Activated naive CD8-positive, alpha-beta T cell treated with anti-CD3 and anti-CD28 coated beads, Interleukin-2, amount 50 U/mL, for 24 hours (primary cell): ENCODE measurements at places on chromosomes 7 and 10.

GRCh38 chr7:142832417-142832816 is 22.5 kb upstream of the EPHB6 start:
- DNase-seq = no peak

GRCh38 chr10:131670341-131670740 is 230.5 kb upstream of the PPP2R2D start:
- no peak for DNase-seq

DNA sequence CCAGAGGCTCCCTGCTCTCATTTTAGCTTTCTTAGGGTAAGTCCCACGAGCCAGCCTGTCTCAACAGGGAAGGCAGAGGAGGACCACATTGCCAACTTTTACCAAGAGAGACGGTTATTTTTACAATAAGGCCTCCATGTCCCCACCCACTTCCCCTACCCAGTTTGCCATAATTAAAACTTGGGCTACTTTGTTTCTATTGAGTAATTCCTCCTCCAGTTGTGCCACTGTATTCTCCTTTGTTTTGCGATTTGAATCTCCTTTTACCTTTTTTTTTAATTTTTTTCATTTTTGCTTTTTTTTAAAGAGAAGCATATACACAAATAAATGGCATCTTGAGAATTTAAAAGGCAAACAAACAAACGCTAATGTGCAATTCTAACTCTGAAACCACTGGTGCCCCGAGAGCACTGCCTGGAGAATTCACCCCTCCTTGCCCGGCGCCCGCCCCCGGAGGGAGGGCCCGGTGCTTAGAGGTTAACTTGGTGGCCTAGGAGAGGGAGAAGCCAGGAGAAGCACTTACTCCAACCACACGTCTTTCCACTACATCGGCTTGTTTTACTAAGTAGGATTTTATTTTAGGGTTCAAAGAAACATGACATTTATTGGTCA is 282.3 kb downstream of the USP6NL start:
- no peak for DNase-seq

DNA sequence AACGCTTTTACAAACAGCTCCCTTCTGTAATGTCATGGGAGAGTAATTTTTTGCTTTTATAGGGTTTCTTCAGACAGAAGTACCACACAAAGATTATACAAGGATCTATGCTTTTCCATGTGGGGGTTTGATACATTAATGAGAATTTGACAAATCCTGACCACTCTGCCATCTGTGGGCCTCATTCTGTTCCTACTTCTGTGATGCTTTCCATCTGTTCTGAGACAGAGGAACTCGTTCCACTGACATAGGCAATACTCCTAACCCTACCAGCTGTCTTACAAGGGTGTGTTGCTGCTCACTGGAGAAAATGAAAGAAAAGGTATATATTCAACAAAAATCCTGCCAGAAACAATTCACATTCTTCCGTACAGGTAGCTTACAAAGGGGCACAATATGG is 59.4 kb upstream of the NAMPT start:
- DNase-seq = no peak

GRCh38 chr7:107643407-107643806 is 17.2 kb upstream of the SLC26A4 start:
- DNase-seq = no peak

GRCh38 chr7:84123965-84124547 is 70.5 kb downstream of the SEMA3A start:
- no peak for DNase-seq

DNA sequence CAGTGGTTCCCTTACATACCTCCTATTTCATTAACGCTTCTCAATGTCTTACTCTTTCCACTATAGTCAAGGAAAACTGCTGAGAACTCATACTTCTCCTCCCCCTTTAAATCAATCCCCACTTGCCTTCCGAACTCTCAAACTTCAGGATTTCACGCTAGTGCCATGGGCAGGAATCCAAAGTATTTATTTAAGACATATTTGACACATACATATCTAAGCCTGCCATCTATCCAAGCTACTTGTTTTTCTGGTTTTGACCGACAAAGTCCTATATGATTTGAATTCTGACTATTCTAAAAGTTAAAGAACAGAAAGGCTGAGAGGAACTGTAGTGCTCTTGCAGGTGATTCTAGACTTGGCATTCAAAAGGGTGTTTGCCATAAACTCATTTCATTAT is 51.8 kb downstream of the CCDC6 start:
- no peak for DNase-seq

GRCh38 chr7:99196536-99197258 is 11.2 kb downstream of the KPNA7 start:
- no peak for DNase-seq

DNA sequence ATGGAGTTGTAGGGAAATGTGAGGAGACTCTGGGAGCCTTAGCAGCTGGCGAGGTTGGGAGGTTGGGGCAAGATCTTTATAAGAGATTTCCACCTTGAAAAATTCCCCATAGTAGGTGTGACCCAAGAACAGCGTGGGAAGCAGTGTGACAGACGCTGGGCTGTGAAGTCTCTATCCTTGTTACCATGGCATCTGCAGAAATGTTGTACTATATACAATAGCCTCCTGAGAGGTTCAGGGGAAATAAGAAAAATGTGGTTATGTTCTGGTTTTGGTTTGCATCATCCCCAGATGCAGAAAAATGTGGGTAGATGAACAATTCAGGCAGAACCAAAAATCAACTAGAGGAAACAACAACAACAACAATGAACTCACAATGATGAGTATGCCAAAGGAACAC is 498.6 kb downstream of the SH2D4B start:
- no peak for DNase-seq

- DNase-seq = no peak
Measured at GRCh38 chr10:131833446-131834080, 67.2 kb upstream of the PPP2R2D start.

DNA sequence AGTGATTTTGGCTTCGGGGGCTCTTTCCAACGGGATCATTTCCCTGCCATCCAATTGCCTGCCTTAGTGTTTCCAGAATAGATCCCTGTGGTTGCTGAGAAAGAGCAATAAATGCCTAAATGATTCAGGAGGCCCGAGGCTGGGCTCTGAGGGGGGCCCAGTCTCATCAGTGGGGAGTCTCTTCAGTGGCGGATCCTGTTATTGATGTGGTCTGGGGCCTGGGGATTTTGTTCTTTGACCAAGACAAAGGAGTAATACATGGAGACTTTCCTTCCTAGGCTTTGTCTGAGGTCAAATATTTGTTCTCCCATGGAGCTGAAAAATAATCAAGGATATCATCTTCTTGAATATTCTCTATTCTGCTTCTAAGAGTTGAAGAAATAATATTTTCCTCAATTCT is 40.8 kb downstream of the TAS2R41 start:
- no peak for DNase-seq

- no peak for DNase-seq
Measured at GRCh38 chr10:27190508-27190907, 35.4 kb downstream of the MASTL start.

DNA sequence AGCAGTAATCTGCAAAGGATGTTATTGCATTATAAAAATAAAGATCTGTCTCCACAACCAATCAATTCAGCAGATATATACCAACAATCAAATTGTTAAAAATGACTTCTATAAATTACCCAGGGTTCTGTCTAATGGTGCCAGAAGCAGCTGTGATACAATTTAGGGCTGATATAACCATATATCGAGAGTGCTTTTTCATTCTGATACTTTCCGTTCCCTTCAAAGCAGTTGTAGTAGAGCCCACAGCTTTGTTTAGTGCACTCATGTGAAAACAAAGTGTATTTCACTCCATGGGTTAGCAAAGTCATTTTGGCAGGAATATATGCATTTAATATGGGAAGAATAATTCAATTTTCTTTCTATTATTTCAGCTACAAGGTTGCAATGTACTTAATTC is 83.1 kb upstream of the CHCHD3 start:
- no peak for DNase-seq

- no peak for DNase-seq
Measured at GRCh38 chr10:3395458-3395861, 222.9 kb upstream of the PITRM1 start.

DNA sequence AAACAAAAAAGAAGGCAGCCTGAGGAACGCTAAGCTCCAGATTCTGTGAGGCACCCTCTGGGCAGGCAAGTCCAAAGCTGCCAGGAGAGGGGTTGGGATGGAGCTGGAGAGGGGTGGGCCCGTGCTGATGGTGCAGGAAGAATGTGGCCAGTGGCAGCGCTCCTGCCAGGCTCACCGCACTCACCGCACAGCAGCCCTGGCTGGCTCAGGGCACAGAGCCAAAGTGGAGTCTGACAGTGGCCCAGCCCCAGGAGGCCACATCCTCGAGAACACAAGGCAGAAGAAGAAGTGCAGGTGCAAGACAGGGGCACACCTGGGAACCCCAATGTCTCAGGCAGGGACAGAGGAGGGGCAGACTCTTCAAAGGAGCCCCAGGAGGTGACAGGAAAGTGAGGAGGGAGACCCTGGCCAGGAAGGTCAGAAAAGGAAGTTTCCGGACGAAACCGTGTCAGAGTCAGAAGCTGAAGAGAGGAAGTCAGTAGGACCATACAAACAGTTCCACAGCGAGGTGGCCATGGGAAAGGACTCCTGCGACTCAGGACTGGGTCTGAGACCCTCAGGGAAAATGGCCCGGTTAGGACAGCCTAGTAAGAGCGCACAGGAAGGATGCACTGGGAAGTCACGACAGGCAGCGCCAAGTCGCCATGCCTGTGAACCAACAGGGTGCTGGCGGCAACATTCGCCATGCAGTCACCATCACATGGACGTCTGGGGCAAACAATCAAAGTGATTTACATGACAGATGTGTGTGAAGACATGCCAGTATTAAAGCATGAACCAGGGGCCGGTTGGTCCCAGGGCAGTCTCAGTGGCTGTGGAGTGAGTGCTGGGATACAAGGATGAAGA is 54.4 kb downstream of the COBL start:
- no peak for DNase-seq

- no peak for DNase-seq
Measured at GRCh38 chr7:2009541-2010001, 223.2 kb downstream of the MAD1L1 start.

DNA sequence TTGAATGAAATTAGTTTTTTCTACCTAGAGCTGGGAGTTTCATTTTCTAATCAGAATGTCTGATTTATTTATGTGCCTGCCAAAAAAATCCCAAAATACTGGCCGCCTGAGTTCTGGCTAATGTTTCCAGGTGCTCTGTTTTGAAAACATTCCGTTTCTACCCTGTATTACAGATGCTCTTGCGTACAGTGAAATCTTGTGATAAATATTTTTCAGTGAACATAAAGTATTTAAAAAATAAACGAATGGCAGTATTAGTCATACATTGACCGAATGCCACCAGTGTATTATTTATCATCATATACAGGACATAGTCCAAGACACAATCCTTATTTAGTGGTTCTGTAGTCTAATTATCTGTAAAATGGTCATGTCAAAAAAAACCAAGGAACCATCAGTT is 102.8 kb downstream of the KAT6B start:
- no peak for DNase-seq

- peak; percentile 6 for DNase-seq
Measured at GRCh38 chr10:37865957-37866803, 8.8 kb upstream of the ZNF248 start.

DNA sequence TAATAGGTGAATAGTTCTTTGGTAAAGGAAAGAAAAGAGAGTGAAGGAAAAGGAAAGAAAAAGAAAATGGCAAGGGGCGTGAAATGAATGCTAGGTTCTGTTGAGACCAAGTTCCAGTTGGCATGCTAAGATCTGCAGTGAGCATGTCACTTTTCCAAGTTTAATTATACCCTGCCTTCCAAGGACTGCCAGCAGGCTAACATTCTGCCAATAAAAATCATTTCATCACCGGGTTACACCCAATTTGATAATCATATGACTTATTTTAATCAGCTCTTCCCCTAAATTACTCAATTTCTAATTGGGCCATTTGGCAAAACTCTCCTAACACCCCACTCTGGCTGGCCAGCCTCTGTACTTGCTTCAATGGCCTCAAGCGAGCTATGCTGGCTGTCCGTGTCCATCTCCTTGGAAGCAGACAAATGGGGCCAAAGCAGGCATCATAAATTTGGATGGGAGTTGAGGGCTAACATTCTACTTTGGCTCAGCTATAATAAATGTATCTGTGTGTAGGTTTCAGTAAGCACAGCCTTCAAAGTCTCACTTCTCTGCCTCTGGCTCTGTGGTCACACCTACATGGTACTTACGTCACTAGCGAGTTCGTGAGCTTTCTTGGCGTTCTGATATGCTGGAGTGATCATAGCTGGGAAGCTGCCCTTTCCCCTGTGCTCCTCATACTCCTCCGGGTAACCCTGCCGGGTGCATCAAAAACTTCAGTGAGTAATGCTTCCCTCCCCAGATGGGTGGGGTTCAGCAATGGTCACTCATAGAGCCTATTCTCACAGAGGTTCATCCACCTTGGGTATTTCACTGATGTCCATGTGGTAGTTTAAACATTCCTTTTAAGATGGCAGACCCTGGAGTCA is 17.3 kb downstream of the NRAP start:
- no peak for DNase-seq

GRCh38 chr7:1669064-1669951 is 769 bp upstream of the ELFN1 start:
- DNase-seq = no peak

- DNase-seq = no peak
Measured at GRCh38 chr7:155132431-155132830, 62.3 kb downstream of the HTR5A start.

- no peak for DNase-seq
Measured at GRCh38 chr10:80602881-80603280, 65.2 kb downstream of the SH2D4B start.

DNA sequence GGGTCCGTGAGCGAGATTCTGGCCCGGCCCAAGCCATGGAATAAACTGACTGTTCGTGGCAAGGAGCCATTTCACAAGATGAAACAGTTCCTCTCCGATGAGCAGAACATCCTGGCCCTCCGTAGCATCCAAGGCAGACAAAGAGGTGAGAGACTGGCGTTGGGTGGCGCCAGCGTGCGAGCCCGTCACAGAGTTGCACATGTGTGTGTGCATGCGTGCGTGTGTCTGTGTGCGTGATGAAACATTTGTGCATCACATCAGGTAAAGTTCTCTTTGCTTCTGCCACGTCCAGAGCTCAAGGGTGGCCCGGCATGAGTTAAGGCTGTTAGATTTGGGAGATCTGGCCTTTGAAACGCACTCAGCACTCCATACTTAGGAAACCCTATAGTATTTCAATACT is 89.5 kb upstream of the SH2B2 start:
- no peak for DNase-seq
